NCI-H1436 (cell line): ENCODE measurements at places on chromosomes 13 and 19.

DNA sequence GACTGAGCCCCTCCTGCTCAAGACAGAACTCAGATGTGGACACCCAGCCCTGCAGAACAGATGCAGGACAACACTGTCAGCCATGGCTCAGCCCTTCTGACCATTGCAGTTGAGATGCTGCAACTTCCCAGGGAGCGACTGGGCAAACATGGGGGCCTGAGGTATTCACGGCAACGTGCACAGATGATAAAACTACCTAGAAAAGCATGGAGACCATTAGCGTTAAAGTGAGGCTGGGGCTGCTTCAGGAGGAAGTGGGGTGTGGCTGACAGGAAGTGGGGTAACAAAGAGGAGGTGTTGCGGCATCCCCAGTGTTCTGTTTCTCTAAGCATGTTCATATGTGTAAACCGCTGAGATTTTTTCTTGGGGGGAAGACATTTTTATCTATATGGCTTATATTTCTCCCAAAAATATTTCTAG, 1.3 kb upstream of the SIGLEC9 start:
- DNase-seq: no peak

DNA sequence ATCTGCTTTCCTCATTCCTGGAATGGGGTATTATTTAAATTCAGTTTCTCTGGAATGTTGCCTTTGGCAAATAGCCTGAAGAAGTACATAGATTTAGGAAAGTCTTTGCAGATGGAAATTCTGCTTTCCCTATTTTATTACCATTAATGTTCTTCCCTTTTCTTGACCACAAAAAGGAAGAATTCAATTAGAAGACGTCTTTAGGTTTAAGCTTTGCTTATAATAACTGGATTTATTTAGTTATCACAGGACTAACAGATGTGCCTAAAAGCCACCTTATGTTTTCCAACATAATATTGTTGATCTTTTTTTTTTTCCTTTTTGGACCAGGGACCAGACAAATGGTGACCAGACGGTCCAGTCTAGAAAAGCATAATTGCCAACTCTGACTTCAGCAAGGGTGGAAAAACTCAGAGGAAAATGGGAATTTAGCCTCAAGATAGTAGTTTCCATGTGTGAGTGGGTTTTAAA, 210.1 kb upstream of the SPRY2 start:
- DNase-seq: no peak

GRCh38 chr19:2582984-2583956, 107.3 kb downstream of the GADD45B start:
- DNase-seq: no peak

DNA sequence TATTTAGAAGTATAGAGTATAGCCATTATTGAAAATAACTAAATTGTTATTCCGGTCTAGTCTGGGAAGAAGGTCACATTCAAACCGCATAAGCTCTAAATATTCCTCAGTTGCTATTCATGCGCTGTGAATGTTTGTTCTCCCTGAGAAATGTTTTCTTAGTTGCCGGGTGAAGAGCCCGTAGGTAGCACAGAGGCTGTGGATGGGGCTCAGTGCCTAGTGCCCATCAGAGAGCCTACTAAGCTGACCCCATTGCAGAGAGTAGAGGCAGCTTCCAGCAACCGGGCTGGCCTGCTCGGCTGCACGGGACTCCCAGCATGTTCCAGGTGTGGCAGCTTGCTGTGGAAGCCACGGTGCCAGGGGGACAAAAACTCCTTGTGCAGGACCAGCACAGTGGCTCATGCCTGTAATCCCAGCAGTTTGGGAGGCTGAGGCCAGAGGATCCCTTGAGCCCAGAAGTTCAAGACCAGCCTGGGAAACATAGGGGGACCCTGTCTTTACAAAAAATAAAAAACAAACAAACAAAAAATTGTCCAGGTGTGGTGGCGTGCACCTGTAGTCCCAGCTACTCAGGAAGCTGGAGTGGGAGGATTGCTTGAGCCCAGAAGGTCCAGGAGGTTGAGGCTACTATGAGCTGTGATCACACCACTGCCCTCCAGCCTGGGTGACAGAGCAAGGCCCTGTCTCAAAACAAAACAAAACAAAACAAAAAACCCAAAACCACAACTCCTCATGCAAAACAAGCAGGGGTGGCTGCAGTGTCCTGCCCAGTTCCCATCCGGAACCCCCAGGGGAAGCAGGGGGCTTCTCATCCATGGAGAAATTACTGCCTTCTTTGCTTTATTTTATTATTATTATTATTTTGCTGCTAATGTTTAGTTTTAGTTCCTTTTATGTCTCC, 82.5 kb downstream of the KCTD15 start:
- DNase-seq: no peak

GRCh38 chr13:60396783-60397703, at the start of gene TDRD3:
Gene TDRD3, plus strand, starts transcription at chr13:60397220. Its CDS starts 145 bp downstream, at chr13:60397365.
- DNase-seq: peak; percentile 46

DNA sequence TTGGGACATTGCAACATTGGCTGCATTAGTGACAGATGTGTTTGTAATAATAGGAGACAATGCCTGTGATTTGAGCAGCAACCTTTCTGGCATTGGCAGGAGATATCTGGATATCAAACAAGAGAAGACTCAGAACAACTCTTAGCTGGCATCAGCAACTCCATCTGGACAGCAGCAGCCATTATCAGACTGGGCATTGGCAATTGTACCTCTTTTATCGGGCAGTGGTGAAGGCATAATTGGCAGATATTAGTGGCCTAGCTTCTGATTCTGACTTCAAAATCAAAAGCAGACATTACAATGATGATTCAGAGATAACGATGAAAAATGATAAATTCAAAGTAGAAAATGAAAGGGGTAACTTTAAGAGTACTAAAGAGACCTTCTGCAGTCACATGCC, 1193.7 kb downstream of the EFNB2 start:
- no peak for DNase-seq

DNA sequence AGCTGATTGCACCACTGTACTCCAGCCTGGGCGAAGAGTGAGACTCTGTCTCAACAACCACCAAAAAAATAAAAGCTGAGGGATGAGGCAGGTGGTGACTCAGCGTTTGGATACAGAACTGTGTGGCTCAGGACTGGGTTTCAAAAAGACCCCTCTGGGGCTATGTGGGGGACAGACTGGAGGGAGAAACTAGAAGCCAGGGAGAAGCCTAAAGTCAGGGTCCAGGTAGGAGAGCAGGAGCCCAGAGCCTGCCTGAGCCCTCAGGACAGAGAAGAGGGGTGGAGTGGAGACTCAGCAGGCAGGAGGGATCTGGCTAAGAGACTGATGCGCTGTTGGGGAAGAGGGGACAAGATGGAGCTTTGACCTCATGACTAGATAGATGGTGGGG, 1.8 kb upstream of the CD37 start:
- no peak for DNase-seq

DNA sequence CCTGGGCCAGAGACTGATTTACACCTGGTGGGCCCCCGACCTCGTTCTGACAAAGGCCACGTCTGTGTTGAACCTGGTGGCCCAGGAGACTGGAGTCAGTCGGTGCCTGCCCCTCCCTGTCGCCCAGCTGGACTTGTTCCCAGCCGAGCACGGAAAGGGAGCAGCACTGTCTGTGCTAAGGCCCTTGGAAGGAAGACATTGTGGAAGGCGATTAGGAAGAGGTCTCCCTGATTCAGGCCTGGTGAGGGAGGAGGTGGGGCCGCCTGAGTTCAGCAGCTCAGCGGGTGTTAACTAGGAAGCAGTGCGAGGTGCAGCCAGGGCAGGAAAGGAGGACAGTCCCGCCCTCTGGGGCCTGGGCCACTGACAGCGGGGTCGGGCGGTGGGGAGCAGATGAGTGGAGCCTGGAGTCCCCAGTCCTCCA, 64.7 kb downstream of the GPR12 start:
- no peak for DNase-seq

DNA sequence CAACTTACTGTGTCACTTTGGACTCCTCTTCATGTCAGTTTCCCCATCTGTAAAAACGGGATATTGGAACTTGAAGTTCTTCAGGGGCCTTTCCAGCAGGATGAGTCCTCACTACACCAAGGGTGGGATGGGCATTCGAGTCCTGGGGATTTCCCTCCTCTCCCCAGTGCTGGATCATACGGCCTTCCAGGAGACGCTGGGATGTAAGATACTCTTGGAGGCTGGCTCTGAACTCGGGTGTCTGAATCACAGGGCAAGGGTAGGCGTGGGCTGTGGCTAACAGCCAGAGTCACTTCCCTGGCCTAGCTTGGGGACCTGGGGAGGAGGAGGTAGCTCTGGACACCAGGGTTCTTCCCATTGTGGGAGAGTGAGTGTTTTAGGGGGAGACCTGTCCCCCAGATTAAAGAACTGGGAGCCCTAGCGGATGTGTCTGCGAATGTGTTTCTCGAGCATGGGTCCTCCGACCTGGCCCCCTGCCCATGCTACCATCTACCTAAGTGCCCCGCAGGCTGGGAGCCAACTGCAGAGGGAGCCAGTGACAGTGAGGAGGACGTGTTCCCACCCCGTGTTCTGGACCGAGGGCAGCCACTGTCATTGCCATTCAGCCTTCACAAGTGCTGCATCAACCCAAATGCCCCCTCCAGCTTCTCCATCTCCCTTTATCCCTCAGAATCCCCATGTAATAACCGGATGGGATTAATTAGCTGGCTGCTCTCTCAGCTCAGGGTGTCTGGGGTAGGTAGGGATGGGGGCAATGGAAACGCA, 2.4 kb upstream of the CYTH2 start:
- no peak for DNase-seq

GRCh38 chr13:67017276-67017675, 212.9 kb downstream of the PCDH9 start:
- DNase-seq: no peak

DNA sequence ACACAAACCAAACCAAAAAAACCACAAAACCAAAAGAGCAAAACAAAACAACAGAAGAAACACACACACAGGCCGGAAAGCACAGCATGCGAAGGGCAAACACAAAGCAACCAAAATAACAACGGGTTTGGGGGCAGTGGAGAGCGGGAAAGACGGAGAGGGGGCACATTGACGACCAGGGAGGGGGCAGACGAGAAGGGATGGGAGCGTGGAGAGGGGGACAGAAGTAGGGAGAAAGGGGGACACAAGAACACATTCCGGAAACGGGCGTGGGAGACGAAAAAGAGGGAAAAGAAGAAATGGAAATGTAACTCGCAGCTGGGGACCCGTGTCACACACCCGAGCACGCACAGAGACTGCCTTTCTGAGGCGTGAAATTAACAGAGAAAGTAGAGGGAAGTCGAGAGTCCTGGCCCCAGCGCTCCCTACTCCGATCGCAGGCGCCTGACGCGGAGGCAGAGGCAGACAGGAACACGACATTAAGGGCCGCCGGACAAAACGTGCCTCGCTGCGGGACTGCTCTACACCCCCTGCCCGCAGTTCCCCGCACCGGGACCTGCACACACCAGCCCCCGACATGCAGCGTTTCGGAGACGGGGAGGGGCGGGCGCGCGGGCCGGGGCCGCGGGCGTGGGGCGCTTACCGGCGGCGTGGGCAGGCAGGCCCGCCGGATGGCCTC, 652 bp downstream of the POU4F1 start:
- no peak for DNase-seq

GRCh38 chr19:11268783-11269267, 6.5 kb upstream of the DOCK6 start:
- no peak for DNase-seq

- DNase-seq: no peak
These were observed 443.9 kb downstream of the FGF9 start for GRCh38 chr13:22114630-22115311.

GRCh38 chr13:95557013-95557412, 4.5 kb downstream of the CLDN10 start:
- DNase-seq: no peak

- DNase-seq: no peak
These were observed 1.2 kb downstream of the S1PR4 start for GRCh38 chr19:3179739-3180293.

DNA sequence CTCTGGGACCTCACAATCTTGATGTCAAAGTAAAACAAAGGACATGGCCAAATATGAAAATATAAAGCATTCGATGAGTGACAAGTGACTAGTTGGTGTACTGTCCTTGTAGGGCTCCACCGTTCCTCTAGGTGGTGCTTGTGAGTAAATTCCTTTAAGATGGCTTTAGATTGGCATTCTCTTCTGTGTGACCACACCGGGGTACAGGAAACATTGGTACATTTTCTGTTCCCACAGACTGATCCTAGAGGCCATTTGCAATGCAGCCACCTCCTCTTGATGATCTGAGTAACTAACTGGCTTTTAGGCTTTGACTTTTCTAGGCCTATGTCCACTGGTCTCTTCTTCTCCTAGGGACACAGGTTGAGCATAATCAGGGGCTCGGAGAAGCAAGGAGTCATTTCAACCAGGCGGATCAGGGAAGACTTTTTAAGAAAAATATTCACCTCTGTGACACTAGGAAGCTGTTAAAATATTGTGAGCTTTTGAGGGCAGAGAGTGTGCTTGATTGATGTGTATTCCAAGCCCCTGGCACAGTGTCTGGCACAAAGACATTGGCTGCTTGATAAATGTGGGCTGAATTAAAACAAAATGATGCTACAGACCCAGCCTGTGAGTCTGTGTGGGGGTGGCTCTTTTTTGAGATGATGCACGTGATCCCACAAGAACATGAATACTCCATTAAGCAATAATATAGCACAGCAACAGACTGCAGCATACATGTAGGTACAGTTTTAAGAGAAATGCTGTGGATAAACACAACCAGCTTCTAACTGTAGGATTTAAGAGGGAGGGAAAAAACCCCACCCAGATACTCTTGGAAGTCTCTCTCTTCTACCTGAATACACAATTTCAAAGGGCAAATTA, 21.0 kb downstream of the EPSTI1 start:
- no peak for DNase-seq

DNA sequence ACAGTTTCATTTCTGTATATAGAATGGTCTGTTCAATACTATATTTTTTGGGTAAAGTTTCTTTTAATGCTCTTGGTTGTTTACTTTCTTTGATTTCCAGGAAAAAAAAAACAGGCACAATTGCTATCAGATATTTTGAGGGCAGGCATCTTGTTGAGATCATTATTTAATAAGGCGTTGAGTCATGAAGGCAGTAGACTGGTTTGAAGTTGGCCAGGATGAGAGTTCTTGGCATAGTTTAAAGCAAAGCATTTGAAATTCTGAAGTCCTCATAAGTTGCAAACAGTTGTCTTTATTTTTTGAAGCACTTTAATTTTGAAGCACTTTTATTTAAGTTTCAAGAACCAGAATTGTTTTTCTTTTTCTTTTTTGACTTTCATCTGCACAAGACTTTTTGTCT, 2.6 kb upstream of the ZNF175 start:
- no peak for DNase-seq

- DNase-seq: no peak
These were observed 380 bp upstream of the ZNF30 start for GRCh38 chr19:34926361-34926684.

- no peak for DNase-seq
These were observed 1.5 kb upstream of the MYADM start for GRCh38 chr19:53865918-53866864.

- DNase-seq: no peak
These were observed 4.2 kb downstream of the POLR2E start for GRCh38 chr19:1090731-1091543.

- no peak for DNase-seq
These were observed 1.8 kb downstream of the VASP start for GRCh38 chr19:45508861-45509691.
